ENCODE measurements at places on chromosomes 1 and 21.

GRCh38 chr21:38813143-38813542 lies 7.4 kb downstream of the ETS2 start:
- no peak for DNase-seq

DNA sequence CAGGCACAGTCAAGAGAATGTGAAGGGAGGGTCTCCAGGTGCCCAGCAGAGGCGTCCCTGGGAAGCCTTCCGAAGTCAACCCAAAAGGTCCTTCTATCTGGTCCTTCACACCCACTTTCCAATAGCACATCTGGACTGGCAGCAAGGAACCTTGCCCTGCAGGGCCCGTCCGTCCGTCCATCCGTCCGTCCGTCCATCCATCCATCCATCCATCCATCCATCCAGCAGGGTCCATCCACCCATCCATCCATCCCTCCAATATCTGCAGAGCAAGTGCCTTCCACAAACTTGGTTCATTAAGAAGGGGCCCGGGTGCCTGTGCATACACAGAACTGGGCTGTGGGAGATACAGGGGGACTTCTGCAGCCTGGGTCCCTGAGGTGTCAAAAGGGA lies 31.6 kb downstream of the SLC45A1 start:
- no peak for DNase-seq

DNA sequence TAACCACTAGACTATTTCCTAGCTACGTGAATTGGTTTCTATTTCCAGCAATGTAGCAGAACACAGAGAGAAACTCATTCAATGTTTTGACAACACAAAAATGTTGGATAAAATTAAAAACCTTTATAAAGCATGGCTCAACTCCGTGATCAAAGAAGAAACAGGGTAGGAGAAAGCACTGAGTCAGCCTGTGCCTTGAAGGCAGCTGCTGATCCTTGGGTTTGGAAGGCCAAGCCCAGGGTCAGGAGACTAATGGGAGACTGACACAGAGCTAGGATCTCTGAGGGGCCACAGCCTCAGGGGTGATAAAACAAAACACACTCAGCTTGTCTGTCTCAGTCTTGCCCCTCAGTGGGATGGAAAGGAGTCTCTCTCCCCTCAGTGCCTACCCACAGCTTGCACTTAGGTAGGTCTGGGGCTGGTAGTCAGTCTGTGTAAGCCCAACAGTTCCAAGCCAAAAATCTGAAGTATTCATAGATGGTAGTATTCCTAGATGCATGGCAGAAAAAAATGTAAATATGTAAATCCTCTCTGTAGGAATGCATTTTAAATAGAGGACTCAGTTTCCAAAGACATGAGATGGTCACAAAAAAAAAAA lies 53.3 kb downstream of the B3GALNT2 start:
- DNase-seq = no peak

DNA sequence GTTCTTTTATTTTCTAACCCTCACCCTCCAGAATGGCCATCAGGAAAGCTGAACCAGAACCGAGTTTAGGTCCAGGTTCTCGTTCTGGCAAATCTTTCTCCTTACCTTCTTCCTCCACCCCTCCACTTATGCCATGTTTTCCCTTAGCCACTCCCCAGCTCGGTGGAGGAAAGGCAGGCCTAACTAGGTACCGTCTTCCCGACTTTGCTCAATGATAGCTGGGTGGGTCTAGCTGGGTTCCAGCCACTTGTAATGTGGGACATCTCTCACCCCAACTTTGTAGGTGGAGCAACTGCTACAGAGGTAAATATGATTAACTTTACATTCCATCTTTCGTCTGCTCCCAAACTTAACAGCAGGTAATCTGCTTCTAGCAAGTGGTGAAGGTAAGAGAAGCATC lies 646 bp downstream of the BNIPL start:
- DNase-seq = no peak

DNA sequence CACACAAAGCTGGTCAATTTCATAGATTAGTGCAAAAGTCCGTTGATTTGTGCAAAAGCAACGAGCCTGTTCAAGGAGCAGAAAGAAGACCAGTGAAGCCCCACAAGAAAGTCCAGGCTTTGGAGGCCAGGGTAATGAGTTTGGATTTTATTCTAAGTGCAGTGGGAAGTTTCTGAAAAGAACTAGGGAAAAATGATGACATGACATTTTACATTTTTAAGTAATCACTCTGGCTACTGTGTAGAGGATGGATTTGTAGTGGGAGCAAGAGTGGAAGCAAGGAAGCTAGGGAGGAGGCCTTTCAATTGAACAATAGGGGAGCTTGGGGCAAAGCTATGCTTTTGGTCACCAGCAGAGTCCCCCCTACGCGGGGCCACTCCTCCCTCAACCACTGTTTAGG lies 186.2 kb downstream of the ZNF281 start:
- no peak for DNase-seq

DNA sequence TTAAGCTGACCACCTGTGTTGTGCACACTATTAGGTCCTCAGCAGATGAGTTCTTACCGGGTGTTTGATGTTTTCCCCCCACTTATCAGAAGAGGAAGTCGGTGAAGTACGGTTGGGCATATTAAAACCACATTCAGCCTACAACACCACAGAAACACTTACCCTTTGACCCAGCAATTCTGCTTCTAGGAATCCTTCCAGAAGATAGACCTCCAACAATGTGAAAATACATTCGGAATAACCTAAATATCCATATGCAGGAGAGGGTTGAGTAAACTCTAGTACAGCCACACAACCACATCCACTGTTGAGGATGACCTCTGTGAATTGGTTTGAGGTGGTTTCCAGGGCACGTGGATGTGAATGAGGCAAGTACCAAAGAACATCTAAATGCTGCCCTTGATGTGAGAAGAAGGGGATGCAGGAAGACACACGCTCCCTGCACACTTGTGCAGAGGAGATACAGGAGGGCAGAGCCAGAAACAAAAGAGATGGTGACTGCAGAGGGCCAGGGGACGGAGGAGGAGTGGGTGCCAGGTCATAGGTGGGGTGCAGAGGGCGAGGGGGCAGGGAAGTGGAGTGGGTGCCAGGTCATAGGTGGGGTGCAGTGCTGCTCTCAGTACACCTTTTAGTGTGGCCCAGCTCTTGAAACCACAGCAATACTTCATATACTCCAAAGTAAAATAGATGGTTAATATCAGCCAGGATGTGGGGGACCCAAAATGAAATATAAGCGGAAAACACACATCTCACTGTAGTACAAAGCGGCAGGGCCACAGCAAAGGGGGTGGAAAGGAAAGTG lies 12.8 kb downstream of the ADARB1 start:
- no peak for DNase-seq

- DNase-seq = no peak
These were observed 43.4 kb downstream of the CDCP2 start for GRCh38 chr1:54109129-54110090.

- peak; percentile 96 for DNase-seq
These were observed 106.5 kb upstream of the SLC44A3 start for GRCh38 chr1:94713472-94714141.

Measured in suppressor macrophage (primary cell).